ENCODE measurements at places on chromosomes 6 and 20. TPM values are rescaled to one million over a fixed set of nuclear protein-coding genes. Genes with fewer than 3 reads are reported as not detected.

DNA sequence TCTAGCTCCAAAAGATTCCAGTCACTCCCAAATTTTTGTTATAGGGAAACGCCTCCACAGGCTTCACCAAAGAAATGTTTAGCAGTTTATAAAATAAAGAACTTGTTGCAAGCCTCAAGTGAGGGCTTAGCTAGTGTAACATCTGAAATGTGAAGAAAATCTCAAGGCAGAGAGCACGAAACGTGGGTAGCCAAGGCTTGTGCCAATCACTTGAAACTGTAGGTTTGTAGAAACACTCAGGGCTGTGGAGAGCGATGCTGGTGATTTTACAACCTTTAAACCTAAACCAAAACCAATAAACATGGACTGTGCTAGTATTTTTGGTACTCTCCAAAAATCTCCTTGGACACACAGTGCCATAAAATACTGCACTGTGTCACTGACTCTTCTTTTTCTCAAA, 108.1 kb upstream of the TRAF3IP2 start:
- H3K36me3 ChIP-seq: peaks cover 22% of the 10 kb centered on the region
- H3K4me3 ChIP-seq: no peak overlapping the region
- DNase-seq: no peak

Gene SAMD10
- total RNA-seq: 6.9 TPM

Gene BHLHE23
- total RNA-seq: not detected

- no peaks in the 10 kb centered on the region for H3K36me3 ChIP-seq
- no peaks in the 10 kb centered on the region for H3K27me3 ChIP-seq
- H3K4me3 ChIP-seq: no peak overlapping the region
Observed at GRCh38 chr6:21753241-21754108, 159.9 kb downstream of the SOX4 start.

Gene APOBEC2
- 0.17 TPM for total RNA-seq

Gene ANKRD60
- total RNA-seq: not detected

Gene RHAG
- total RNA-seq: 2.4 TPM

Gene SIRPB2
- 2.6 TPM for total RNA-seq

Gene PPP1R16B
- total RNA-seq: 28.6 TPM

DNA sequence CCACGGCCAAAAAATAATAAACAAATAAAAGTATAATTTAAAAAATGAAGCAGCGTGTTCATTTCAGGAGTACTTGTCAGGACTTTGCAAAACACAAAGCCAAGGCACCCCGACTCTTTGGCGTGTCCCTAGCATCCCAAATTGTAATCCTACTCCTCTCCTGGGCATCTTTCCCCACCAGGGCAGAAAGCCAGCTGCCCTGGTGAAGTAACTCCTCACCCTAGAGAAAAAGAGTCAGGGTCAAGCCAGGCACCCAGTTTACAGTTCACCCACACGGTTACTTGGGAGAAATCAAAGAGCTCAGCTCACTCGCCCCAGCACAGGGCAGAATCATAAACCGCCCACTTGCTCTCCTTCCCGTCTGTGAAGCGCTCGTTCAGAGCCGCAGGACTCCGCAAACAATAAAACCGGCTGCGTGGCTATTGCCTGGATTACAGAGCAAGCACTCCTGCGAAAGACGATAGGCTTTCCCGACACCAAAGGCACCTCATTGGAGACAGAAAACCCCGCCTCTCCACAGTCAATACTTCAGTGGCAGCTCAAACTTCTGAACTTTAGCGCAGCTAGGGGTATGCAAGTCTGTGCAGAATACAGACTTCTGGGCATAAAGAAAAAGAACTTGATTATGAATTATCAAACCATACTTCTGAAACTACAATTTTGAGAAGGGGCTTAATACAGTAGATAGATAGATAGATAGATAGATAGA, 73.0 kb upstream of the NHSL1 start:
- H3K4me3 ChIP-seq: peak overlapping the region; percentile 58
- no peaks in the 10 kb centered on the region for H3K36me3 ChIP-seq
- peak overlapping the region; percentile 87 for H3K27ac ChIP-seq
- DNase-seq: no peak

DNA sequence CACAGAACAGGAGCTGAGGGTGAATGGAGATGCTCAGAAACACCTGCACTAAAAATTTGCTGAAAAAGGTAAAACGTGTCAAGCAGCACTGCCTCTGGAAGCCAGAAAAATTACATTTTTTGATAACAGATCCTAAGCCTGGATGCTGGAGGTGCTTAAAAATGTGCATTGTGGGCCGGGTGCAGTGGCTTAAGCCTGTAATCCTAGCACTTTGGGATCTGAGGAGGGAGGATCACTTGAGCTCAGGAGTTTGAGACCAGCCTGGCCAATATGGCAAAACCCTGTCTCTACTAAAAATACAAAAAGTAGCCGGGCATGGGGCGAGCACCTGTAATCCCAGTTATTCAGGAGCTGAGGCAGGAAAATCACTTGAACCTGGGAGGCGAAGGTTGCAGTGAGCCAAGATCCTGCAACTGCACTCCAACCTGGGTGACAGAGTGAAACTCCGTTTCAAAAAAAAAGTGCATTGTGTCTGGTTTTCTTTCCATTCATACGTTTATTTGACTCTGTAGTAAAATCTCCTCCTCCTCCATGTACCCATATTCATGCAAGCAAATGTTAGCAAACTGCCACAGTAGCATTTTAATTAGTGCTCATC, 587 bp upstream of the BTN3A1 start:
- peak overlapping the region; percentile 72 for H3K4me3 ChIP-seq
- H3K4me1 ChIP-seq: no peaks in the 10 kb centered on the region
- H3K27me3 ChIP-seq: no peaks in the 10 kb centered on the region
- peak overlapping the region; percentile 93 for H3K27ac ChIP-seq

- no peak overlapping the region for H3K27ac ChIP-seq
- no peak for DNase-seq
- peaks cover 12% of the 10 kb centered on the region for H3K36me3 ChIP-seq
- H3K4me3 ChIP-seq: no peak overlapping the region
- H3K4me1 ChIP-seq: peaks cover 6% of the 10 kb centered on the region
Observed at GRCh38 chr6:157675831-157676230, 147.2 kb upstream of the SNX9 start.

- H3K4me1 ChIP-seq: peaks cover 15% of the 10 kb centered on the region
- peaks cover 4% of the 10 kb centered on the region for H3K27me3 ChIP-seq
- no peak for DNase-seq
- H3K4me3 ChIP-seq: no peak overlapping the region
- no peaks in the 10 kb centered on the region for H3K36me3 ChIP-seq
Observed at GRCh38 chr20:51080516-51080915, 57.6 kb upstream of the KCNG1 start.

DNA sequence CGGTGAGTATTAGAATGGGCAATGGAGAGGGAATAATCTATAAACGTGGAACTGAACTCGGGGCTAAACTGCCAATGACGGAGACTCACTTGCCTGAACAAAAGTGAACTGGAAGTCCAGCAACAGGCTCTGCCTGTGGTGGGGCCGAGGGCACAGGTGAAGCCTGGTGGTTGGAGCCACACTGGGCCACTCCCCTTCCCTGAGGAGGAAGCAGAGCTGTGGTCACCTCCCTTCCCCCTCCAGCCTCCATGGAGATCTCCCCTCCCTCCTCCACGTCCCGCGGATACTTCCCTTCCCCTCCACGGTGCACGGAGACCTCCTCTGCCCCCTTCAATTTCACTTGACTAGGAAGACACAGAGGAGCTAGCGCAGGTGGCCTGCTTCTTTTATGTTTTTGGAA, 14.7 kb upstream of the DSP start:
- H3K4me3 ChIP-seq: no peak overlapping the region
- no peak for DNase-seq
- no peaks in the 10 kb centered on the region for H3K4me1 ChIP-seq

- no peak overlapping the region for H3K4me3 ChIP-seq
- no peaks in the 10 kb centered on the region for H3K4me1 ChIP-seq
- no peak for DNase-seq
- no peaks in the 10 kb centered on the region for H3K36me3 ChIP-seq
Observed at GRCh38 chr6:19660123-19660910, 176.9 kb upstream of the ID4 start.

- no peak overlapping the region for H3K4me3 ChIP-seq
- peaks cover 37% of the 10 kb centered on the region for H3K4me1 ChIP-seq
Observed at GRCh38 chr20:63831646-63831992, 555 bp upstream of the ZBTB46 start.

GRCh38 chr6:106186714-106187113, 100.6 kb downstream of the PRDM1 start:
- H3K4me3 ChIP-seq: no peak overlapping the region
- H3K27ac ChIP-seq: no peak overlapping the region
- H3K4me1 ChIP-seq: no peaks in the 10 kb centered on the region
- no peaks in the 10 kb centered on the region for H3K27me3 ChIP-seq

GRCh38 chr6:143556529-143556928, 45.0 kb upstream of the FUCA2 start:
- H3K4me1 ChIP-seq: no peaks in the 10 kb centered on the region
- DNase-seq: no peak
- H3K4me3 ChIP-seq: no peak overlapping the region

Gene RIN2
- total RNA-seq: 32.0 TPM

GRCh38 chr6:31952140-31952805, 6.4 kb downstream of the CFB start:
- DNase-seq: peak; percentile 64
- H3K27ac ChIP-seq: no peak overlapping the region
- H3K4me3 ChIP-seq: no peak overlapping the region
- peaks cover 53% of the 10 kb centered on the region for H3K36me3 ChIP-seq
- no peaks in the 10 kb centered on the region for H3K4me1 ChIP-seq
- no peaks in the 10 kb centered on the region for H3K27me3 ChIP-seq

- H3K36me3 ChIP-seq: no peaks in the 10 kb centered on the region
- DNase-seq: no peak
- no peaks in the 10 kb centered on the region for H3K27me3 ChIP-seq
- H3K27ac ChIP-seq: no peak overlapping the region
Observed at GRCh38 chr6:33944686-33945411, 141.0 kb upstream of the MLN start.

Gene HLA-DPA1
- total RNA-seq: 19.8 TPM

Gene SLC17A9
- 0.69 TPM for total RNA-seq

DNA sequence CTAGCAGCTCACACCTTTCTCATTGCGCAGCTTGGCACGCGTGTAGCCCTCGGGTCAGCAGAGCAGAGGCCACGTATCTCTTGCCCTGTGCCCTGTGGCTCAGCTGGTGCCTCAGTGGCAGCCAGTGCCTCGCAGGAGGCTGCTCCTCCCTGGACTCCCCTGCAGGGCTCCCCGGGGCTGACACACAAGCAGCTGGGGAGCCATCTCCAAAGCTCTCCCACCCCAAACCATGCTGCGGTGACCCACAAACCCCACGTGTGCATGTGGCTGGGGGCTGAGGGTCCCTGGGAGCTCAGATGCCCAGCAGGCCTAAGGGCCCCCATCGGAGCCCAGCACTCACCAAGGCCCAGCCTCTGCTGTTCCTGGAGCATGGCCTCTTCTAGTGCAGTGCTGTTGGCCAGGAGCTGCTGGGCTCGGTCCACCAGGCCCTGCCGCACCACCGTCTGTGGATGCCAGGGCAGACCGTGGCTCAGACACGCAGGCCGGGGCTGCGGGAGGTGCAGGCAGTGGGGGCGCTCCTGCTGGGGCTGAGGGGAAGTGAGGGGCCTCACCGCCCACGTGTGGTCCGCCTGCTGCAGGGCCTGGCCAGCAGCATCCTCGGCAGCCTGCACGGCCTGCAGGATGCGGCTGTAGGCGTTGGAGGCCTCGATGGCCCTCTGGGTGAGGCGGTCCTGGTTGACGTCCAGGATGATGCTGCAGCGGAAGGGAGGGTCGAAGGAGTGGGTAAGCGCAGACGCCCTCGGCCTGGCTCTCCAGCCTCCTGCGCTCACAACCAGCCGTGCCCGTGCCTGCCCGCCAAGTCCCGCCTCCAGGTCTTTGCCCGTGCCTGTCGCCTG, 13.8 kb downstream of the ADRM1 start:
- no peaks in the 10 kb centered on the region for H3K4me1 ChIP-seq
- H3K27ac ChIP-seq: no peak overlapping the region
- H3K27me3 ChIP-seq: no peaks in the 10 kb centered on the region
- no peak overlapping the region for H3K4me3 ChIP-seq
- DNase-seq: no peak

Gene BCAS1
- total RNA-seq: 93.3 TPM

Gene QKI
- total RNA-seq: 544 TPM

DNA sequence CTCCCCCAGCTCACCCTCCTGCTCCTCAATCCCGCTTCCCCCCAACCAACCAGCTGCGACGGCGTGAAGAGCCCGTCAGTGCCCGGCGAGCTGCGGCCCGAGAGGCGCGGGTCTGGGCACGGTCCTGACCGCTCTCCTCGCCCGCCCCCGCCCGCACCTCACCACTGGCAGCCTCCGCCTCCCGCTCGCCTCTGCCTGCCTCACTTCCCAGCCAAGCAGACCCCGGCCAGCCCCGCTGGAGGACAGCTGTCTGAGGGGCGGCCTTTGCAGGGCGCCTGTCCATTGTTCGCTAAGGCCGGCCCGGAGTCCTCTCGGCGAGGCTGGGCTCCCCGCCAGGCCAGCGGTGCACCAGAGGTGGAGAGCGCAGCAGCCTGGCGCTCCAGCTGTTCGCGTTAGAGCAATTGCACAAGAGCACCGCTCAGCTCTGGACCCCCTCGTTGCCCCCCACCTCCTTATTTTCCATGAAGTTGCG, 1.3 kb downstream of the SOBP start:
- no peaks in the 10 kb centered on the region for H3K36me3 ChIP-seq
- H3K4me1 ChIP-seq: peaks cover 27% of the 10 kb centered on the region
- H3K4me3 ChIP-seq: peak overlapping the region; percentile 76
- H3K27me3 ChIP-seq: peaks cover 8% of the 10 kb centered on the region
- H3K27ac ChIP-seq: peak overlapping the region; percentile 82

Gene CGAS
- total RNA-seq: 5.1 TPM

- H3K27me3 ChIP-seq: peaks cover 2% of the 10 kb centered on the region
- DNase-seq: no peak
- no peaks in the 10 kb centered on the region for H3K36me3 ChIP-seq
- H3K4me3 ChIP-seq: no peak overlapping the region
- H3K27ac ChIP-seq: no peak overlapping the region
Observed at GRCh38 chr6:108837236-108837971, 10.8 kb upstream of the ARMC2 start.

DNA sequence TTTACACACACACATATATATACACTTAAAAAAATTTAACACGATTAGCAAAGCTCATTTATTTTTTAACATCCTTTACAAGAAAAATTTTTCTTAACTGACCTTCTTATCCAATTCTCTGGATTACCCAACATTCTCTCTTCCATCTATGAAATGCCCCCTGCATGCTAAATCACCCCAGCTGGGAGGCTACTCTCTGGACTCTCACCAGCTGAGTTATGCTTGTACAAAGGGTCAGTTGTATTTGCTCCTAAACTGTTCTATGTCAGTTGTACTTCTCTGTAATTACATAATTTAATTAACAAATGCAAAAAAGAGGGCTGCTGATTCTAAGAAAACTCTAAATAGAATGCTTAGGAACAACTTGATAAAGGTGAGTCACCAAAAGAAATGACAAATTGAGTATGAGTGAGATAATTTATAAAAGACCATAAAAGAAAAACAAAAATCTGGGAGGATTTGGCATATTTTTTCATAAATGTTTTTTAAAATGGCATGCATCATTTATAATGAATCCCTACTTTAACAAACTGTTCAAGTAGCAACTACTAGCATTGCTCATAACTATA, 120.5 kb downstream of the KIF13A start:
- DNase-seq: no peak
- peaks cover 3% of the 10 kb centered on the region for H3K4me1 ChIP-seq
- H3K27ac ChIP-seq: no peak overlapping the region
- H3K36me3 ChIP-seq: no peaks in the 10 kb centered on the region
- no peaks in the 10 kb centered on the region for H3K27me3 ChIP-seq
